Uterine smooth muscle cell (primary cell): ENCODE measurements at places on chromosomes 4 and X. TPM values are rescaled to one million over a fixed set of nuclear protein-coding genes. Genes with fewer than 3 reads are reported as not detected.

Gene FREM3
- under 0.01 TPM in 1 of 2 replicates, not detected in the other for total RNA-seq

Gene CPLX1
- total RNA-seq: under 0.01 TPM in 1 of 2 replicates, not detected in the other

Gene MID1IP1
- 88.2 and 101 TPM in 2 replicates for total RNA-seq

Gene COL25A1
- 0.11 and 1.6 TPM in 2 replicates for total RNA-seq

Gene SLC16A2
- total RNA-seq: 5.9 and 14.4 TPM in 2 replicates

Gene FABP2
- total RNA-seq: not detected in 2 replicates

Gene FAM241A
- total RNA-seq: 1.6 and 3.2 TPM in 2 replicates

Gene RAB40A
- under 0.01 and 0.25 TPM in 2 replicates for total RNA-seq

Gene RGN
- total RNA-seq: 2.9 and 6.7 TPM in 2 replicates
